ENCODE measurements at places on chromosomes 7 and 10. TPM values are rescaled to one million over a fixed set of nuclear protein-coding genes. Genes with fewer than 3 reads are reported as not detected.

Gene PDK4
- total RNA-seq, result 5,680 TPM

Gene COX19
- 4.8 TPM for total RNA-seq

Gene PTPRN2
- 0.66 TPM for total RNA-seq

Gene RELN
- total RNA-seq, result 0.39 TPM

Gene ADCK2
- total RNA-seq, result 19.7 TPM

Gene AKR1B1
- total RNA-seq, result 96.9 TPM

Gene OTUD1
- 5.3 TPM for total RNA-seq

Gene CCDC172
- not detected for total RNA-seq

Gene LRIT1
- not detected for total RNA-seq

Gene HOXA7
- total RNA-seq, result 8.0 TPM

Gene PRSS37
- total RNA-seq, result not detected

GRCh38 chr10:75544993-75545706 is 113.7 kb downstream of the LRMDA start:
- peaks cover 3% of the 10 kb centered on the region for H3K27me3 ChIP-seq
- DNase-seq, result no peak

GRCh38 chr7:47617131-47617530 is 35.2 kb upstream of the TNS3 start:
- DNase-seq, result no peak
- H3K27ac ChIP-seq, result no peak overlapping the region
- H3K4me3 ChIP-seq, result no peak overlapping the region
- no peaks in the 10 kb centered on the region for H3K27me3 ChIP-seq

GRCh38 chr10:93475871-93476270 is 6.3 kb downstream of the MYOF start:
- H3K4me1 ChIP-seq, result no peaks in the 10 kb centered on the region
- no peak for DNase-seq
- no peak overlapping the region for H3K27ac ChIP-seq
- no peaks in the 10 kb centered on the region for H3K27me3 ChIP-seq

DNA sequence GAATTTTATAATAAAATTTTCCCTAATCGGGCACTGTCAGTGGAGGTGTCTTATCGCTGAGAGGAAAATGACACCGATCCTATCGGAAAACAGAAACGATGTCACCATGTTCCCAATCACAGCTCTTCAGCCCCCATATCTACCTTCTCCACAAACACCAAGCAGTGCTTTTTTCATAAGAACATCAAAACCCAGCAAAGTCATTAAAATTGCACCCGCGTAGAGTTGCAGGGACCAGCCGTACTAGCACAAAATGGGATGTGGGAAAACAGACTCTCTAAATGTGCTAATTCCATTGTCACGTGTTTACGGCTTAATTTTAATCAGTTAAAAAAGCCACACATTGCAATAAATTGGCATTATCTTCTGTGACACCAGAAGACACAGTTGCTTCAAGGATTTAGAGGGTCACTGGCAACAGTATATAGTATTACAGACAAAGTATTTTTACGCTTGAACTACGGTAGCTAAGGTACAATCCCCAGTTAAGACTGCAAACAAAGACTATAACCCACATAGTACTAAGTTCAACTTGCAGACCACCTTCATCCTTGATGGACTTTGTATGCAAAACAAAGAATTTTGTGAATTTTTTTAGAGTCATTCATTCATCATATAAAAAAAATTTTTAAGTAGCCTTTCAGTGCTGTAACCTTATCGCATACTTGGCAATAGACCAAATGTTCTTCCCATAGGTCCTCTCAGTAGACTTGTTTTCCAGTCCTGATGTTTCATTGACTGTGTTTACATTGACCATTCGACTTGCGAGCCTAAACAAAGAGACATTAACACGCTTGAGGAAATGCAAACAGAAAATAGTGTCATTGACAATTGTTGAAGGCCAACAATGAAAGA is 116.0 kb downstream of the VTI1A start:
- no peaks in the 10 kb centered on the region for H3K4me1 ChIP-seq
- no peak overlapping the region for H3K27ac ChIP-seq
- no peaks in the 10 kb centered on the region for H3K27me3 ChIP-seq
- H3K4me3 ChIP-seq, result no peak overlapping the region
- no peak for DNase-seq

DNA sequence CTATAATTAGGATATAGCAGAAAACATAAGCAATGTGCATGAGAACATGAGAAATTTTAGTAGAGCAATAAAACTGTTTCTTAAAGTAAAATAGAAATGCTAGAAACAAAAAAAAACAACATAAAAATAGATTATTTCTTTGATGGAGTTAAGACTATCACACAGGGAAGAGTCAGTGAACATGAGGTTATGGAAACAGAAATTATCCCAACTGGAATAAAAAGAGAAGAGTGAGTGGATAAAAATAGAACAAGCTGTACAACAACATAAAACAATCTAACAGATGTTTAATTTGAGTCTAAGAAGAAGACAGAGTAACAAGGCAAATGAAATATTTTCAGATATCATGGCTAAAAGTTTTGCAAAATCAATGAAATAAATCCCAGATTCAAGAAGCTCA is 7.5 kb upstream of the OR6B1 start:
- no peaks in the 10 kb centered on the region for H3K4me1 ChIP-seq
- H3K36me3 ChIP-seq, result no peaks in the 10 kb centered on the region
- no peaks in the 10 kb centered on the region for H3K27me3 ChIP-seq
- no peak overlapping the region for H3K4me3 ChIP-seq

- H3K27ac ChIP-seq, result peak overlapping the region; percentile 96
- peaks cover 44% of the 10 kb centered on the region for H3K4me1 ChIP-seq
- DNase-seq, result peak; percentile 49
- no peaks in the 10 kb centered on the region for H3K36me3 ChIP-seq
These were observed 666 bp upstream of the MAP3K8 start for GRCh38 chr10:30433306-30433729.

- DNase-seq, result no peak
- no peaks in the 10 kb centered on the region for H3K27me3 ChIP-seq
- no peaks in the 10 kb centered on the region for H3K36me3 ChIP-seq
- H3K4me1 ChIP-seq, result no peaks in the 10 kb centered on the region
These were observed 582.9 kb upstream of the ANKRD30A start for GRCh38 chr10:36542493-36542892.

- H3K27ac ChIP-seq, result peak overlapping the region; percentile 54
- peaks cover 4% of the 10 kb centered on the region for H3K4me1 ChIP-seq
- peak; percentile 72 for DNase-seq
These were observed 49.1 kb upstream of the ELN start for GRCh38 chr7:73978661-73979563.

GRCh38 chr7:26117142-26117807 is 34.7 kb upstream of the NFE2L3 start:
- no peak overlapping the region for H3K27ac ChIP-seq
- no peak overlapping the region for H3K4me3 ChIP-seq
- peaks cover 4% of the 10 kb centered on the region for H3K27me3 ChIP-seq
- no peaks in the 10 kb centered on the region for H3K4me1 ChIP-seq
- DNase-seq, result no peak

DNA sequence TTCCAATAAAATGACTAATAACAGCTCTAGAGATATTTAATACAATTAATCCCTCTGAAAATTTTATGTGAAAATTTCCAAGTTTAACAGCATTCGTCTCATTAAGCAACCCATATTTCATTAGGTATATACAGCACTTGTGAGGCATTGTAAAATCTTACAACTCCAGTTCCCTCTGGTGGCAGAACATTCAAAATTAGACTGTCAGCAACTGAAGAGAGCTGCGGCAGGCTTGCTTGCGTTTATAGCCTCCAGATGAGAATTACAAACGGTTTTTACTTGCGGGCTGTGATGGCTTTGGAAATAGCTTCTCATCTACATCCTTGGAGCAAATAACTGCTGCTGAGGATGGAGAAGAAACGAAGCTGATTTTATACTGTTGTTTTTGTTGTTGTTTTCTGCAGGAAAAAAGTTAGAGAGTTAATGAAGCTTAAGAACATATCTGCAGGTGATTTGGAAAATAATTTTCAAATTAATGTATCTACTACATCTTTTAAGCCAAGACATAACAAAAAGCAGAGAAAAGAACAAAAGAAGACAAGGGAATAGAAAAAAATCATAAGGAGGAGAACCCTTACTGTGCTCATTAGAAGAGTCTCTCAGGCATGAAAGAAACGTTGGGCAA is 171.3 kb downstream of the MAGI2 start:
- H3K27me3 ChIP-seq, result no peaks in the 10 kb centered on the region
- peaks cover 7% of the 10 kb centered on the region for H3K4me1 ChIP-seq
- no peaks in the 10 kb centered on the region for H3K36me3 ChIP-seq
- DNase-seq, result no peak
- H3K27ac ChIP-seq, result no peak overlapping the region

DNA sequence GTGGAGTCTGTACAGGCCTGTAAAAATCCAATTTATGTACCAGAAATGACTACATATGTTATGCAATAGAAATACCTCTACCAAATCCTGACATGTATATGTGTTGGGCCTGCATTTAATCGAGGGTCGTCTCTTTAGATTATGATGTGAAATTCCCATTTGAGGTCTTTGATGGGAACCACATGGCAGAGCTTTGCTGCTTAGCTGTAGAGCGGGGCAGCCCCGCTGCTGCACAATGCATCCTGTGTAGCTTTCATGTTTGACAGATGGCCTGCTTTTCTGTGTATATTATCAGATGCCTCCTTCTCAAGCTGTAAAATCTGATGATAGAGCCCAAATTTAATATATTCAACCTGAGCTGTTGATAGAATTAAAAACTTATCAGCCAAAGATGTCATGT is 65.8 kb downstream of the RAB18 start:
- no peaks in the 10 kb centered on the region for H3K4me1 ChIP-seq
- H3K4me3 ChIP-seq, result no peak overlapping the region
- no peaks in the 10 kb centered on the region for H3K36me3 ChIP-seq
- no peak overlapping the region for H3K27ac ChIP-seq
- DNase-seq, result no peak

DNA sequence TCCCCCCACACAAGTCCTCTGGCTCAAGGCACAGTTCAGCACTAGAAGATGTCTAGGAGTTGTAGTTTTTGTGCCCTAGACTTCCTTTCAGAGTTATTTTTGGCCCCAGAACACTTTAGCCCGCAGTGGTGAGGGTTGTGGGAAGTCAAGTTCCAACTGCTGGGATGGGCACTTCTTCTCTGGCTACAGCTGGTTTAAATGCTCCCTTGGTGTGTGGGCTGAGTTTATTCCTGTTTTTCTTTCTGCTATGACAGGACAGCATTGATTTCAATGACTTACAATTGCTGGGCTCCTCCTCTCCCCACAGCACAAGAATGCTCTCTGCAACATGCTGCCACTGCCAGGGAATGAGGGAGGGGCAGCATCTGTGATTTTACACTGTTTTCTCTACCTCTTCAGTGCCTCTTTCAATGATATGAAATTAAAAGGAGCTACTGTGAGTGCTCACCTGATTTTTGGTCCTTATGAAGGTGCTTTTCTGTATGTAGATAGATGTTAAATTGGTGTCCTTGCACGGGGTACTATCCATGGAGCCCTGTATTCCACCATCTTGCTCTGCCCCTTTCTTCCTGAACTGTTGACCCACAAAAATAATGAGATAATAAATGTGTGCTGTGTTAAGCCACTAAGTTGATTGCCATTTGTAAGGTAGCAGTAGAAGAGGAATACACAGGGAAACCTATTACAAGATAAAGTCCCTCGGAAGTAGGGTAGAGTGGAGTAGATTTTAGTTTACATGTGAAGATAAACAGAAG is 56.3 kb downstream of the SLC13A1 start:
- H3K36me3 ChIP-seq, result no peaks in the 10 kb centered on the region
- no peaks in the 10 kb centered on the region for H3K27me3 ChIP-seq
- no peak overlapping the region for H3K27ac ChIP-seq
- H3K4me1 ChIP-seq, result no peaks in the 10 kb centered on the region

DNA sequence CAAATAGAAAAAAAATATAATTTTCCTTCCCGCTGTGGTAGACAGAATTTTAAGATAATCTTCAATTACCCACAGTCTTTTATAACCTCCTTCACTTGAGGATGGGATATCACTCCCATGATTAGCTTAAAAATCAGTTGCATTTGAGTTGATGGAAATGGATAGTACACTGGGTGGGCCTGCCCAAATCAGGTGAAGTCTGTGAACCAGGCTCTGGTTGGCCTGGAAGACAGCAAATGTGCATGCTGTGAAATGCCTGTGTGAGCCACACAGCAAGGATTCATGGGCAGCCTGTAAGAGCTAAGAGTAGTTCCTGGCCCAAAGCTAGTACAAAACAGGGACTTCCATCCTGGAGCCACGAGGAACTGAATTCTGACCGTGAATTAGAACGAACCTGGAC is 548.0 kb downstream of the CALN1 start:
- H3K4me1 ChIP-seq, result no peaks in the 10 kb centered on the region
- no peak overlapping the region for H3K4me3 ChIP-seq
- no peak overlapping the region for H3K27ac ChIP-seq
- no peaks in the 10 kb centered on the region for H3K27me3 ChIP-seq
- no peak for DNase-seq

GRCh38 chr10:56624082-56624481 is 263.0 kb upstream of the ZWINT start:
- H3K27me3 ChIP-seq, result no peaks in the 10 kb centered on the region
- no peaks in the 10 kb centered on the region for H3K4me1 ChIP-seq
- no peak overlapping the region for H3K27ac ChIP-seq
- H3K36me3 ChIP-seq, result no peaks in the 10 kb centered on the region
- DNase-seq, result no peak
- H3K4me3 ChIP-seq, result no peak overlapping the region

GRCh38 chr10:91206427-91206826 is 14.0 kb upstream of the PCGF5 start:
- H3K36me3 ChIP-seq, result no peaks in the 10 kb centered on the region
- no peak for DNase-seq
- H3K27ac ChIP-seq, result no peak overlapping the region
- no peaks in the 10 kb centered on the region for H3K27me3 ChIP-seq
- peaks cover 53% of the 10 kb centered on the region for H3K4me1 ChIP-seq
